ENCODE measurements at places on chromosomes 1 and 21.
A peak's percentile ranks its signal among the peaks of the same experiment; 100 is the strongest.

GRCh38 chr1:16900751-16901150, 5.0 kb downstream of the RNU1-2 start:
- DNase-seq: no peak

- DNase-seq: no peak
Measured at GRCh38 chr1:11138952-11139351, 39.3 kb upstream of the EXOSC10 start.

- no peak for DNase-seq
Measured at GRCh38 chr1:217049721-217050120, 326.5 kb upstream of the ESRRG start.

DNA sequence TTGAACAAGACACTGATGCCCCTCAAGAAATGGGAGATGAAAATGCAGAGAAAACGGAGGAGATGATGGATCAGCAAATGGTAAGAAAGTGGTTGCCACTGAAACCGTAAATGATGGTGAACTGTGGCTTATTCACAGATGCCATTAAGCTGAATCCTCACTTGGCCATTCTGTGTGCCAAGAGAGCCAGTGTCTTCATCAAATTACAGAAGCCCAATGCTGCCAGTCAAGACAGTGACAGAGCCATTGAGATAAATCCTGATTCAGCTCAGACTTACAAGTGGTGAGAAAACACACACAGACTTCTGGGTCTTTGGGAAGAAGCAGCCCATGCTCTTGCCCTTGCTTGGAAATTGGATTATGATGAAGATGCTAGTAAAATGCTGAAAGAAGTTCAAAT, 52.5 kb downstream of the NBPF6 start:
- no peak for DNase-seq

DNA sequence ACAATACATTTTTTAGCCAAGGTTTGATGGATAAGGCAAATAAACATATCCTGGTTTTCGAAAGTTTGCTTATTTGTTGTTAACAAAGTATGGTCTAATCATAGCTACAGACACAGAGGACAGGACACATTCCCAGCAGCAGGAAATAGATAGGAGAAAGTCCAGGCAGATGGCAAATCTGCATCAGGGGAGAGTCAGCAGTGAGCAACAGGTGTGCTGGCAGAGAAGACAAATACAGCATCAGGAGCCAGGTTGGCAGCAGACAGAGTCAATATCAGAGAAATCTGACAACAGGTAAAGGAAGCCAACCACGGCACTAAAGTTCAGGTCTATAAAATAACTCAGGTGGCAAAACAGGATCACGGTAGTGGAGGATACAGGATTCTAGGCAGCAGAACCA, 210.7 kb upstream of the PTBP2 start:
- DNase-seq: no peak

- DNase-seq: no peak
Measured at GRCh38 chr1:109595531-109595930, 23.9 kb downstream of the GNAT2 start.

DNA sequence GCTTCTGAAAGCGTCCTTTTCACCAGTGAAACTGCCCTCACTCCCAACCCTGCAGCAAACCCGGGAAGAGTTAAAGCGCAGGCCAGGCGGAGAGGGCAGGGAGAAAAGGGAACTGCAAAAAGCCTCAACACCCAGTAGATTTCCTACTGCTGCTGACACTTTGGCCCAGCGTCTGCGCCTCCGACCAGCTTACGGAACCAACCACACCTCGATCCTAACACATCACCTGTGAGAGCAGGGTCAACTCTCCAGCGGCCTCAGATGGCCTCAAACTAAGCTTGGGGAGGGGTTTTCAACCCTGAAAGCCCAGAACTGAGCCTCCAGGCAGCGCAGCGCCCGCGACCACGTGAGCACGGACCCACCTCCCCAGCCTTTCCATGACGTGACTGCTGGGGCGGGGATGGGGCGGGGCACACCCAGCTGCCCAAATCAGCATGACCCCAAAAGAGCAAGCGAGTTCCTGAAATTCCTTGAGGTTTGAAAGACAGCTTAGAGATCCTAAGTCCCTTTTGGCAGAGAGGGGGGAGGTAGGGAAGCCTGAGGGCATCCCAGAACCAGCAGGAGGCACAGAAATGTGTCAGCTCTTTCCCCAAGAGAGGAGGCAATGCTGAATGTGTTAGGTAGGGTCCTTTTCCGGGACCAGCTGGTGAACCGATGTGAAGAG, 59.1 kb downstream of the ITPKB start:
- DNase-seq: peak; percentile 71

GRCh38 chr1:174052621-174053020, 30.5 kb upstream of the RC3H1 start:
- DNase-seq: no peak

DNA sequence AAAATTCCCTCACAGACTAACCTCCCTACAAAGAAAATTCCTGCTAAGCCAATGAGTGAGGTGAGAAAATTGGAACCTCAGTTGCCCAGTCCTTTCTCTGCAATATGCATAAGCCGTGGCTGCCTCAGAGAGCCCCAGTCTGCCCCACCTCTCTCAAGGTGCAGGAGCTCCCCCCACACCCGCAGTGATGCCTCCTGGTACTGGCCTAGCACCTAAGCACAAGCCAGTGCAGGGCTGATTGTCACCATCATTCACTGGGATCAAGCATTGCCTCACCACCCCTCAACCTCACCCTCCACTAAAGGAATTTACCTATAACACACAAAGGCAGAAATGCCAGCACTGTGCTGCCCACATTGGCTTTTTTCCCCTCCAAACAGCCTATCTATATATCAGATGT, 56.9 kb downstream of the CD34 start:
- no peak for DNase-seq

DNA sequence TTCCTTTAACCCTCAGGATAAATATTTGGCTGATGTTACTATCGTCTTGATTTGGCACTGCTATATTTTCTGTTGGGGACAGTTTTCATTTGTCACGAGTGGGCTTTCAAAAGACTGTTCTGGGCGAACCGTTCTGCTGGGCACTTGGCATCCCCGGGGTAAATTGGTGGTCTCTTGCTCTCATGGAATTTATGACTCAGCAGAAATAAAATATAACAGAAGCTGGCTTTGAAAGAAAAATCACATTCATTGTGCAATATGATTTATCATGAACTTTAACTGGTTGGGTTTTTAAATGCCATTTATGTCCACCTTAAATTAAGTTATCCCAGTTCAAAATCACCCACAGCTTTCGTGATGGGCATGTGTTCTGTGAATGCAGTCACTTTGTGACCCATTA, 147.3 kb downstream of the KAZN start:
- no peak for DNase-seq

DNA sequence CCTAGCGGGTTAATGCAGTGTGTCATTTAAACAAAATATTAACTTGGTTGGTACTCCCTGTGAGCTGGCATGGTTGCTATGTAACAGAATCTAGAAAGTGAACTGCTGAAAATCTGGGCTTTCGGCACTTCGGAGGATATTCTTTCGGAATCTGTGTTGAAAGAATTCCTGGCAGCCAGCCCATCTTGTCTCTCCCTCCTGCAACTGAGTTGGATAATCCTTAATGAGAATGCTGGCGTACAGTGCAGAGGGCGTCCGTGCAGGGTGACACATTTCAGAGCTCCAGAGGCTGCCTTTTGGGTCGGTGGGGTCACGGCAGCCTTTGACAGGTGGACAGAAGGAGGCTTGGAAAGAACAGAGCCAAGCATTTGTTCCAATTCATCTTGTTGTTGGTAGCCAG, 3.7 kb downstream of the KAZN start:
- DNase-seq: no peak

GRCh38 chr1:112540226-112540794, 31.5 kb downstream of the WNT2B start:
- no peak for DNase-seq

DNA sequence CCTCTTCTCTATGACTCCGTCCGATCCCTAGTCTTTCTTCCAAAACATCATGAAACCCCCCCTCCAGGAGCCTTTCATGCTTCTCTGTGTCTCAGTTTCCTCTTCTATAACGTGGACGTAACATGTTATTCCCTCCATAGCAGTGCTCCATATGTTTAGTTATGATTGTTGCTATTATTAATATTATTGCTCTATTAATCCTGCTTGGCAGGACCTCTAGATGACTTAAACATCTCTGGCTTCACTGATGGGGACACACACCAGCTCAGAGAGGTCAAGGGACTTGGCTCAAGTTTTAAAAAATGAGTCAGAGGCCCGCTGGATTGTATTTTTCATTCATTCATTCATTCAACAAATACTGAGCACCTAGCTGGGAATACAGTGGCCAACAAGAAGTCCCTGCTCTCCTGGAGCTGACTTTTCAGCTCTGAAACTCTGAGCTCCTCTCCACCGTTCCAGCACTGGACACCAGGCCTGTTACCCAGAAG, 404 bp upstream of the CPLANE2 start:
- DNase-seq: no peak

- no peak for DNase-seq
Measured at GRCh38 chr1:93471911-93472310, 24.0 kb downstream of the FNBP1L start.

DNA sequence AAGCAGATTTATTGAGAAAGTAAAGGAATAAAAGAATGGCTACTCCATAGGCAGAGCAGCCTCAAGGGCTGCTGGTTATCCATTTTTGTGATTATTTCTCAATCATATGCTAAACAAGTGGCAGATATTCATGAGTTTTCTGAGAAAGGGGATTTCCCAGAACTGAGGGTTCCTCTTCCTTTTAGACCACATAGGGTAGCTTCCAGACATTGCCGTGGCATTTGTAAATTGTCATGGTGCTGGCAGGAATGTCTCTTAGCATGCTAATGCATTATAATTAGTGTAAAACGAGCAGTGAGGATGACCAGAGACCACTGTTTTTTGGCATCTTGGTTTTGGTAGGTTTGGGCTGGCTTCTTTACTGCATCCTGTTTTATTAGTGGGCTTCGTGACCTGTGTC, 16.8 kb upstream of the FMN2 start:
- no peak for DNase-seq

GRCh38 chr1:154327466-154328317, 2.4 kb downstream of the ATP8B2 start:
- DNase-seq: no peak

- DNase-seq: no peak
Measured at GRCh38 chr1:202562444-202563060, 147.7 kb downstream of the SYT2 start.

DNA sequence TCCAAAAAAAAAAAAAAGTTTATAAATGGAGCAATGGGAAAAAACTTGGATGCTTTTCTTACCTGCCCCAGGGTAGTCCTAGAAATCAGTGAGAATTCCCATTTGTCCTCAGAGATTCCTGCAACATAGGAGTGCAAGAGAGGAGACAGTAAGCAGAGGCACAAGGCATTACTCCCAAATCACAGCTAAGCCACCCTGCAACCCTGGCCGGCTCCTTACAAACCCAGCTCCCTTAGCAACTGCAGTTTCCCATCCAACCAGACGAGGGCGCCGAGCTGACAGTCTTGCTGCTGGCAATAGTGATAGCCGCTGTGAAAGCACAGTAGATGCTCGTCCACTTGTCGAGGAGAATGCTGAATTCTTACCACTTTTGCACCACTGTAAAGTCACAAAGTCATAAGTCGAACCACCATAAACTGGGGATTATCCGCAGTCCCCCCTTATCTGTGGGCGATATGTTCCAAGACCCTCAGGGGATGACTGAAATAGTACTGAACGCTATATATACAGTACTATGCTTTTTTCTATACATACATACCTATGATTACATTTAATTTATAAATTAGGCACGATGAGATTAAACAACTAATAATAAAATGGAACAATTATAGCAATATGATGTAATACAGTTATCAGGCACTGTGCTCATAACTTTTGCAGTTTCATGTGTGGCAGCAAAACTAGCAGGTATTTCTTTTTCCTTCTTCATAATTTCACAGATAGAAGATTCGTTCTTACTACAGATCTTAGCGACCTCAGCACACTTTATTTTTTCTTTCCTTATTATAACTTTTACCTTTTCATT, 6.0 kb upstream of the PITHD1 start:
- DNase-seq: peak; percentile 89

Measured in stimulated activated CD4-positive, alpha-beta T cell treated with anti-CD3 and anti-CD28 coated beads, Interleukin-12 subunit alpha, Interleukin-12 subunit beta, amount 100 ng/mL, for 48 hours (primary cell).